ENCODE measurements at places on chromosomes 2 and 18.
A peak's percentile ranks its signal among the peaks of the same experiment; 100 is the strongest.

GRCh38 chr2:9631878-9632700, 1.3 kb upstream of the YWHAQ start:
- DNase-seq, result peak; percentile 71

DNA sequence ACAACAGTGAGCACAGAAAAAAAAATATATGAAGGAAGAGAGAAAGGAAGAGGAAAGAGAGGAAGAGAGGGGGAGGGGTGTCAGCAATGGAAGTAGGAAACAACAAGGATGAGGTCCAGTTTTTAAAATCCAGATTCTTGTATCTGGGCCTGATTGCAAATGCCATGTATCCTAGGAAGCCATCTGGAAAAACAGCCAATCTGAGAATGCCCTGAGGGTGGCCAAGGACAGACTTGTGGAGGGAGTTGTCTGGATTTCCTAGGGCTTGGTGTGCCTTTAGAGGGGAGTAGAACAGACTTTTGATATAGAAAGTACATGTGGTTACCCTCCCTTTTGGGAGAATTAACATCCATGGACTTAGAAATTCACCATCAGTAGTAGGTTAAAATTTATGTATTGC, 47.1 kb downstream of the PRKCE start:
- DNase-seq, result no peak

DNA sequence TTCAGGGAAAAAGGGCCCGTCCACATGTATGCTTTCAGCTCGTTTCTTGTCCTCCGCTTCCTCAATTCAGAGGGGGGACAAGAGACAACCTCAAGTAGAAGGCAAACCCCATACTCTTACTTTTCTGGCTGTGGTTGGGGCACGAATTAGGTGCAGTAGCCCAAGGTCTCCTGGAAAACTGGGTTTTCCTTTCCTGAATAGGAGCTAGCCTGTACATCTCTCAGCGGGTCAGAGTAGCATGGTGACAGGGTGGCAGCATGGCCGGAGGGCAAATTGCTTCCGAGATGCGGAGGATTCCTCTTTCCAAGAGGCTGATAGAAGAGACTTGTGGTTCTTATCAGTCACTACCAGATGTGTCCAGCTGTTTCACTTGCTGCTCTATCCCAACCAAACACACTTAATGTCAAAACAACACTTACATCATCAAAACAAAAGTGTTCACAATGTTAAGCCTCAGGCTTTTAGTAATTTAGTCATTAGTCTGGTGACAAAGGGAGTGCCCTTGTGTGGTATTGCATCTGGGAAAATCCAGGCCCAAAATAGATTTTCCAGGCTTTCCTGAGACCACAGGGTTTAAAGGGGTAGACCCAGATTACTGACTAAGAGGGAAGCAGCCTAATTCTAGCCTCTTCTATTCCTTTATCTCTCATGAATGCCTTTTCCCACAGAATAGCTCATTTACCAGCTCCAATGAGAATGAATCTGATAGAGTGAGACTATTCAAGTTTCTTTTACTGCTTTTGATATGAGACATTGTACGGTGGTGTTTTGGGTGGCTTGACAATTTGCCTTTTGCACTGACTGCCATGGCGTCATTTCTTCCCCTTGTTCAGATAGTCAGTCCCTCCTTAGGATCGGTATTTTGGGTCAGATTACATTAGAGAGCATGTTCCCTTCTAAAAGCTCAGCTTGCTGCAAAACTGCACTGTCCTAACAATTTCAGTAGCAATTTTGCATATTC, 162.0 kb downstream of the LTBP1 start:
- no peak for DNase-seq

DNA sequence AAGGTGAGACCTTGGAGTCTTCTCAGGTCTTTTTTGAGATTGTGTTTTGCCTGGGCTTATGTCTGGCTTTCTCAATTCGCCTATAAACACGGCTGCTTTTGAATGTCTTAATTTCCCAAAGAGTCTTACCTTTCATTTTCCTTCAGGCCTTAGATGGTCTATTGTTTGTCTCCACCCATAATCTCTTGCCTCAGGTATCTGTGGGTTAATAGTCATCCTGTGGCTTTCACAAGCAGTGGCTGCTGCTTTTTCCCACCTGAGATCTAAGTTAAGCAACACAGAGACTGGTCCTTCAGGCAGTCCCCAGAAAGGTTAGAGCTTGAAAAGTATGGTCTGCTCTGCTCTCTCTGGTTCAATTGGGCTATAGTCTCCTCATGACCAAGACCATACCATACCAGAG, 275.3 kb downstream of the INSIG2 start:
- no peak for DNase-seq

DNA sequence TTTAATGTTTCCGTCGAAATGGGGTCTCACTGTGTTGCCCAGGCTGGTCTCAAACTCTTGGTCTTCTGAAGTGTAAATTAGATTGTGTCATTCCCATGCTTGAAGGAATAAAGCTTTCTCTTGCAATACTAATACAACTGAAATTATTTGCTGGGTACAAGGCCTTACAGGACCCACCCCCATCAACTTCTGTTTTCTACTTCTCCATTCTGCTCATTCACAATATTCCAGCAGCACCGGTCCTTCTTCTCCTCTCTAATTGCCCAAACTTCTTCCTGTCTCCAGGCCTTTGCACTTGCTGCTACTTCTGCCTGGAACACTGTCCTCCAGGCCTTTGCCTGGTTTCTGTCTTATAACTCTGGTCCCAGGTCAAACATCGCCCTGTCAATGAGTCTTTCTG, 73.8 kb downstream of the APOB start:
- DNase-seq, result no peak

All from femur (tissue), 1 donor.